IPS DF 6.9 (cell line): ENCODE measurements at places on chromosomes 7 and 10.

GRCh38 chr7:51481421-51481820, 164.8 kb upstream of the COBL start:
- H3K4me1 ChIP-seq, result no peaks in the 10 kb centered on the region
- DNase-seq, result no peak
- H3K36me3 ChIP-seq, result no peaks in the 10 kb centered on the region; the same call in 1 of the 2 replicates
- H3K27ac ChIP-seq, result no peak overlapping the region
- no peak overlapping the region for H3K4me3 ChIP-seq
- no peaks in the 10 kb centered on the region for H3K27me3 ChIP-seq

DNA sequence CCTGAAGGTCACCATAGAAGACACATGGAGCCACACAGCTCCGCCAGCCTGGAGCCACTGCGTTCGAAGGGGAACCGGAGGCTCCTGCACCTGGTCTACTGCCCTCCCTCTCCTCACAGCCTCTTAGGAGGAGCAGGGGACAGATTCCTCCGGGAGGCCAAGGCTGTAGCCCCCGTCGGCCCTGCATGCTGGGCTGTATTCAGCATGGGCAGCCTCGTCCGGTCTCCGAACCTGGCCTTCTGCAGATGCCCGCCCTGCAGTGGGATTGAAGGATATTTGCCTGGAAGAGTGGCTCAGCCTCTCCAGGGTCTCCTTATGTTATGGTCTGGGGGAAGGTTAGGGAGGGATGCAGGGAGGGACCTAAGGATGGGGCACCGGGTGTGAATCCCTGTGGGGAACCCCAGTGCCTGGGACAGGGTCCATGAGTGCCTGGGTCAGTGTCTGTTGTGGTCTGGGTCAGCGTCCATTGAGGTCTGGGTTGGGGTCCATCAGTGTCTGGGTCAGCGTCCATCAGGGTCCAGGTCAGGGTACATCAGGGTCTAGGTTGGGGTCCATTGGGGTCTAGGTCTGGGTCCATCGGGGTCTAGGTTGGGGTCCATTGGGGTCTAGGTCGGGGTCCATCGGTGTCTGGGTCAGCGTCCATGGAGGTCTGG, 13.0 kb upstream of the SCART1 start:
- H3K4me1 ChIP-seq, result no peaks in the 10 kb centered on the region
- H3K4me3 ChIP-seq, result no peak overlapping the region
- H3K36me3 ChIP-seq, result peaks cover 3% of the 10 kb centered on the region; the same call in 1 of the 2 replicates
- DNase-seq, result no peak
- no peaks in the 10 kb centered on the region for H3K27me3 ChIP-seq

DNA sequence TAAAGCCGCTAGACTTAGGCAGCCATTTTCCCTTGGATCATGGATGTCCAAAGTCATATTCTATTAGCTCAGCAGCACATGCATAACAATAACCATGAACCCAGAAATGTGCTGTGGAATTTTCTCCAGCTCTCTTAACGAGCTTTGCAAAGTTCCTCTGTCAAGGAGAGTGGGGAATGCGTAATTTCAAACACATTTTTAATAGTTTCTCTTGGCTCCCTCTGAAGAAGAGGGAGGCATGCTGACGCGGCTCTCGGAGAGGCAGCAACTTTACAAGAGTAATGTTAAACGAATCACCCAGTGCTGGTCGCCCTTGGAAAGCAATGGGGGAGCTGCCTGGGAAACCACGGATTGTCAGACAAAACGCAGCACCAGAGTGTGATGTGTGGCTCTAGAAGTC, 114.8 kb downstream of the RAB18 start:
- DNase-seq, result no peak
- no peaks in the 10 kb centered on the region for H3K27me3 ChIP-seq
- H3K27ac ChIP-seq, result no peak overlapping the region
- H3K36me3 ChIP-seq, result no peaks in the 10 kb centered on the region

DNA sequence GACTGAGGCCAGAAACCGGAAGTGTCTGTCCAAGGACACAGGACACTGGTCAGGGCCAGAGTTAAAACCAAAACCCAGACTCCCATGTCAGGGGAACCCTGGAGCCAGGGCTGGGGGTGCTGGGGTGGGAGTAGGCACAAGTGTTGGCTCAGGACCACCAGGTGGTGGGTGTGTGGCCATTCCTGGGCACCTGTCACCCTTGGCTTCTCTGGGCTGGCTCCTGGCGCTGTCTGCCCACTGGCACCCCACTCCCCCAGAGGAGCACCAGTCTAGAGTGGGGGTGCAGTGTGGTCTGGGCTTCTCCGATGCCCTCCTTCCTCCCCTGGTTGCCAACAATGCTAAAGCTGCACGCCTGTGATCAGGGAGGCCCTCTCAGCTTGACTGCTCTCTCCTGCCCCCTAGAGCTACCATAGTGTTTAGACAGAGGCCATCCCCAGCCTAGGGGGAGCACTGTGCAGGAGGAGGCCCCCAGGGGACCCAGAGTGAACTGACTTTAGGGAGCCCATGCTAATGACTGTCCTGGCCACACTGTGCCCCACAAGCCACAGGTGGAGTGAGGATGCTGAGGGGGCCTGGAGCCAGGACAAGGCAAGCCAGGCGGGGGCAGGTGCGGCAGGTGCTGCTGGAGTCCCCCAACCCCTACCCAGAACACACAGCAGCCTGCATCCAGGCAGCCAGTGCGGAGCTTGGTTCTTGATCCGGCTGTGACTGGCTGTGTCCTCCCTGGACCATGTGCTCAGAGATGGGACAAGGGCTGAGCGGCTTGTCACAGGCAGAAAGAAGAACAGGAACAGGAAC, 11.0 kb downstream of the RASGEF1A start:
- no peaks in the 10 kb centered on the region for H3K27me3 ChIP-seq
- H3K4me1 ChIP-seq, result no peaks in the 10 kb centered on the region
- no peak overlapping the region for H3K4me3 ChIP-seq
- DNase-seq, result peak; percentile 41

- H3K27me3 ChIP-seq, result no peaks in the 10 kb centered on the region
- H3K36me3 ChIP-seq, result no peaks in the 10 kb centered on the region
- no peaks in the 10 kb centered on the region for H3K4me1 ChIP-seq
- no peak overlapping the region for H3K4me3 ChIP-seq
- no peak overlapping the region for H3K27ac ChIP-seq
- no peak for DNase-seq
Measured at GRCh38 chr10:92747600-92747999, 57.8 kb downstream of the HHEX start.

GRCh38 chr7:123719197-123719721, 29.5 kb downstream of the WASL start:
- no peak for DNase-seq
- 0 out of 2 replicates have a peak, but pooled peaks cover 2% of the 10 kb centered on the region for H3K4me1 ChIP-seq
- H3K4me3 ChIP-seq, result no peak overlapping the region
- no peaks in the 10 kb centered on the region for H3K36me3 ChIP-seq
- no peaks in the 10 kb centered on the region for H3K27me3 ChIP-seq
- no peak overlapping the region for H3K27ac ChIP-seq

GRCh38 chr10:986137-986825, 2.0 kb upstream of the GTPBP4 start:
- H3K4me3 ChIP-seq, result no peak overlapping the region
- no peaks in the 10 kb centered on the region for H3K27me3 ChIP-seq
- no peaks in the 10 kb centered on the region for H3K4me1 ChIP-seq
- no peak for DNase-seq

GRCh38 chr7:20798081-20798693, 11.5 kb upstream of the SP8 start:
- H3K27ac ChIP-seq, result no peak overlapping the region
- H3K36me3 ChIP-seq, result no peaks in the 10 kb centered on the region
- DNase-seq, result no peak
- H3K4me3 ChIP-seq, result peak overlapping the region; percentile 56; the same call in 1 of the 2 replicates

- no peak overlapping the region for H3K27ac ChIP-seq
- no peaks in the 10 kb centered on the region for H3K4me1 ChIP-seq
- no peaks in the 10 kb centered on the region for H3K27me3 ChIP-seq
- no peak for DNase-seq
- H3K36me3 ChIP-seq, result no peaks in the 10 kb centered on the region
- H3K4me3 ChIP-seq, result no peak overlapping the region
Measured at GRCh38 chr10:116098411-116099022, 174.5 kb downstream of the GFRA1 start.
